Right ventricle myocardium superior (tissue), 1 donor: ENCODE measurements at places on chromosomes 6 and 20. TPM values are rescaled to one million over a fixed set of nuclear protein-coding genes. Genes with fewer than 3 reads are reported as not detected.

KCNG1 gene
- 0.32 TPM for total RNA-seq

RPP40 gene
- 3.1 TPM for total RNA-seq

RNF144B gene
- 17.1 TPM for total RNA-seq

NKX2-2 gene
- not detected for total RNA-seq

GABRR2 gene
- 0.54 TPM for total RNA-seq

SNPH gene
- total RNA-seq: 8.9 TPM

BNIP5 gene
- not detected for total RNA-seq

LRFN2 gene
- not detected for total RNA-seq

OOEP gene
- total RNA-seq: not detected

CD24 gene
- total RNA-seq: 0.75 TPM

TMX4 gene
- 123 TPM for total RNA-seq

CLPSL2 gene
- total RNA-seq: not detected

HRH3 gene
- not detected for total RNA-seq

CALHM4 gene
- not detected for total RNA-seq

CNR1 gene
- 0.11 TPM for total RNA-seq

NECAB3 gene
- 69.4 TPM for total RNA-seq

RNF8 gene
- 14.9 TPM for total RNA-seq

OR2J3 gene
- not detected for total RNA-seq

KIAA1755 gene
- 5.4 TPM for total RNA-seq

LKAAEAR1 gene
- total RNA-seq: not detected

TUBB1 gene
- total RNA-seq: 0.22 TPM

EFCAB8 gene
- not detected for total RNA-seq

WFDC12 gene
- total RNA-seq: not detected

FKBP1C gene
- total RNA-seq: 0.40 TPM

GPLD1 gene
- 1.0 TPM for total RNA-seq

SEMG1 gene
- not detected for total RNA-seq

PCNA gene
- 26.4 TPM for total RNA-seq

FITM2 gene
- 150 TPM for total RNA-seq

SRMS gene
- total RNA-seq: not detected

ALDH8A1 gene
- 0.19 TPM for total RNA-seq

MLN gene
- not detected for total RNA-seq

SLC25A27 gene
- 11.7 TPM for total RNA-seq

MEI4 gene
- total RNA-seq: 0.73 TPM

GUCA1A gene
- total RNA-seq: not detected

CCN6 gene
- not detected for total RNA-seq

KCNB1 gene
- total RNA-seq: 1.1 TPM

LY6G6F gene
- not detected for total RNA-seq

OR2B6 gene
- not detected for total RNA-seq

ZNF165 gene
- 0.56 TPM for total RNA-seq

TFAP2A gene
- total RNA-seq: 0.51 TPM

GPR6 gene
- not detected for total RNA-seq

GRM4 gene
- total RNA-seq: not detected

PLCB1 gene
- 6.3 TPM for total RNA-seq

COL19A1 gene
- total RNA-seq: 2.0 TPM

MAFB gene
- 14.7 TPM for total RNA-seq

TUBB2B gene
- total RNA-seq: 1.3 TPM

LIN28B gene
- not detected for total RNA-seq

C20orf144 gene
- total RNA-seq: not detected

MRS2 gene
- 43.8 TPM for total RNA-seq

TPBG gene
- 1.9 TPM for total RNA-seq

CLVS2 gene
- 0.11 TPM for total RNA-seq

NHSL1 gene
- total RNA-seq: 44.2 TPM

ZC3H12D gene
- 0.51 TPM for total RNA-seq

VSX1 gene
- 0.30 TPM for total RNA-seq

DEF6 gene
- 0.97 TPM for total RNA-seq

CALHM5 gene
- 2.2 TPM for total RNA-seq

PPP1R3G gene
- 14.2 TPM for total RNA-seq

PRL gene
- not detected for total RNA-seq
